Activated CD8-positive, alpha-beta memory T cell treated with anti-CD3 and anti-CD28 coated beads, Interleukin-2, amount 10 ng/mL, durations not matched to agents 7 days and 5 days (primary cell): ENCODE measurements at places on chromosomes 1 and 21. TPM values are rescaled to one million over a fixed set of nuclear protein-coding genes. Genes with fewer than 3 reads are reported as not detected.

DNA sequence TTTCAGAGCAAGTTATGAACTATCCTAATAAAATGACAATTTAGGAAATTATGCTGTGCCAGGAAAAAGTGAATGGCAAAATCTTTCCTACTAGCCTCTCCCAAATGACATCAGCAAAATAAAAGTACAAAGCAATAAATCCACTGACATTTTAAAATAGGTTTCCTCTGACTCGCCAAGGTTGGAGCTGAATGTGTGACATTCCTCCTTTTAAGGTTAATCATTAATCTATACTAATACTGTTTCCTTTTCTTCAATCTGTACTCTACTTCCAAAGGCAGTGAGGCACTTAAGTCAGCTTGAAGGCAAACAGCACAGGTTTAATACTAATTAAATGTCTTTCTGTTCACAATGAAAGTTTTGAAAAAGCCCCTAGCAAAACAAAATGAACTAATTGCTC, 15.7 kb downstream of the RNF19B start:
- H3K27me3 ChIP-seq, result no peaks in the 10 kb centered on the region
- peaks cover 18% of the 10 kb centered on the region for H3K4me1 ChIP-seq
- H3K27ac ChIP-seq, result no peak overlapping the region
- no peak for DNase-seq
- no peak overlapping the region for H3K4me3 ChIP-seq
- H3K36me3 ChIP-seq, result peaks cover 32% of the 10 kb centered on the region

DNA sequence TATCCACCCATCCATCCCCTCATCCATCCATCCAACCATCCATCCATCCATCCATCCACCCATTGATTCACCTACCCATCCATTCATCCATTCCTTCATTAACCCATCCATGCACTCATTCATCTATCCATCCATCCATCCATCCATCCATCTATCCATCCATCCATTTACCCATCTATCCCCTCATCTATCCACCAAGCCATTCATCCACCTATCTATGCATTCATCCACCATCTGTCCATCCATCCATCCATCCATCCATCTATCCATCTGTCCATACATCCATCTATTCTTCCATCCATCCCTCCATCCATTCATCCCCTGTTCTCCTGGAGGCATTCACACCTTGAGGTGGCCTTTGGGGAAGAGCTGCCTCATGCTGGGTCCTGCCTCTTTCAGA, 107.0 kb downstream of the PRDM16 start:
- no peak for DNase-seq
- no peaks in the 10 kb centered on the region for H3K36me3 ChIP-seq

DNA sequence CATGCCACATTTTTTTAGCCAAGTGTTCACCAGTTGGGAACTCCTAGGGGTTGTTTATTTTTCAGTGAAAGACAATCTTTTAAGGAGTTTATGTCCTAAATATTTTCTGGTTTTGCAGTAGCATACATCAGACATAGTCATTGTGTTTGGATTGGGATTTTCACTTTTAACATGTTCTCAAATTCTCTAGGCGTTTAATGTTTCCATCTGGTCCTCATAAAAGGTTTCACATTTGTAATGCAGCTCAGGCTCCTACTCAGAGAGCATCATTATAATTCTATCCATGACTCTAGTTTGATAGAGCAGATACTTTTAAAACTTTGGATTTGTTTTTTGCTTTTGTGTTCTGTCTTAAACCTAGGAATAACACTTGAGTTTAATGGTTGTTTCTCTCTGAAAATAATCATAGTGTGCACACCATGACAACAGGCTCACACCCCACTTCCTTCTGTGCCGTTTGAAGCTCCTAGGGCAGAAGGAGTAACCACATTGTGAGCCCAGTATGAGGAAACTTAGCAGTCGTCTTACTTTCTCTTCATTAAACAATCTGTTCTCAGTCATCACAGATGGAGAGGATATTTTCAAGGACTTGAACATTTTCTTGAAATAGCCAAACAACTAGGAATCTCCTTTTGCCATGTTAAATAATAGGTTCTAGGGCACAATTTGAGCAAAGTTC, 219.6 kb downstream of the PDE4B start:
- no peak for DNase-seq
- H3K27me3 ChIP-seq, result peaks cover 7% of the 10 kb centered on the region
- no peaks in the 10 kb centered on the region for H3K36me3 ChIP-seq
- no peaks in the 10 kb centered on the region for H3K4me1 ChIP-seq
- no peak overlapping the region for H3K27ac ChIP-seq
- H3K4me3 ChIP-seq, result no peak overlapping the region

The RXRG gene
- total RNA-seq, result not detected

GRCh38 chr1:167666416-167666815, 36.4 kb downstream of the RCSD1 start:
- peaks cover 25% of the 10 kb centered on the region for H3K4me1 ChIP-seq
- H3K27ac ChIP-seq, result no peak overlapping the region
- no peak overlapping the region for H3K4me3 ChIP-seq

The OR2L8 gene
- total RNA-seq, result not detected

The CA14 gene
- total RNA-seq, result not detected

The NTPCR gene
- 27.5 TPM for total RNA-seq

The PYGO2 gene
- total RNA-seq, result 44.0 TPM

The LCE1F gene
- total RNA-seq, result not detected

DNA sequence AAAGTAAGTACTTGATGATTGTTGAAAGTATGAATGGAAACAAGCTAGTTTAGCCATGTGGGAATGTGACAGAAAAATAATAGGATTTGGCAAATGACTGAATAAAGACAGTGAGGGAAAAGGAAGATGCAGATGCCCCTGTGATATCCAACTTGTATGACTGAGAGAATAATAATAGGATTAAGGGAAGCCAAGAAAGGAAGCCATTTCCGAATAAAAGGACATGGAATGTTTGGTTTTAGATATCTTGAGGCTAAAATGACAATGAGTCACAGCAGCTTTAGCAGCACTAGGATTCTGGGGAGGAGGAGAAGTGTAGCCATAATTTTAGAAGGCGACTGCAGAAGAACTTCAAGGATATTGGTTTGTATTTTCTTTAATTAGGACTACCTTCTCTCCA, 109.2 kb downstream of the TTLL7 start:
- no peak overlapping the region for H3K4me3 ChIP-seq
- H3K27me3 ChIP-seq, result peaks cover 2% of the 10 kb centered on the region
- no peaks in the 10 kb centered on the region for H3K4me1 ChIP-seq
- no peaks in the 10 kb centered on the region for H3K36me3 ChIP-seq

DNA sequence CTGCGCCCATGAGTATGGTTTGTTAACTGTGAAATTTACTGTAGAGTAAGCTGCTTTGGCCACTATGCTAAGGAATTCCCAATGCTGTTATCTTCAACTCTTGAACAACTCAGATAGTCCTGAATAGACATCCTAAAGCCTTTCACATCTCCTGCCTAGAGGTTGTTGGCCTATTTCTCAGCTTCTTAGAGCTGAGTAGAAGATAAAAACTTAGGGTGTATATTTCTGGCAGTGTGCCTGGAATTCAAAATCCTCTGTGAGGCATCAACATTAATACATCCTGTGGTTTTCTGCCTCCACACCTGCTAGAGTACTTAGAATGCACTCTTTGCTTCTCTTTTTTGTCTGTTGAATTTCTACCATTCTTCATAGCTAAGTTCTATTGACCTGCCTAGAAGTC, 45.8 kb upstream of the RC3H1 start:
- H3K36me3 ChIP-seq, result no peaks in the 10 kb centered on the region
- H3K4me3 ChIP-seq, result no peak overlapping the region
- H3K27me3 ChIP-seq, result peaks cover 7% of the 10 kb centered on the region
- no peak for DNase-seq

DNA sequence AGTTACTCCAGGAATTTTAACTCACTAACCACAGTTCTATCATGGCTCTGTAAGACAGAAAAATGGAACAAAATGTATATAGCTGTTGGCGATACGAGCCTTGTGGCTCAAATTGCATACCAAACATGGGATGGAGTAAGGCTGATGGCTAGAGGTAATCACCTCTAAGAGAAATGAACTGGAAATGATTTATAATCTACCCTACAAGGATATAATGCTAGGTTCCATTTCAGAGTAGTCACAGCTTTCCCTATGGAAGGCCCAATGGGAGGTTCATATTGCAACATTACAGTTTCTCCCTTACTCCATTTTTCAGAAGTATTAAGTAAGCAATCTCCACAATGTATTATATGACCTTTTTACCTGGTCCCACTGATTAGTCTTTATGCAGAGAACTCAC, 61.6 kb downstream of the EDEM3 start:
- no peak for DNase-seq
- H3K4me3 ChIP-seq, result no peak overlapping the region
- H3K36me3 ChIP-seq, result peaks cover 19% of the 10 kb centered on the region
- H3K27me3 ChIP-seq, result no peaks in the 10 kb centered on the region
- H3K4me1 ChIP-seq, result peaks cover 2% of the 10 kb centered on the region

The PRDM2 gene
- total RNA-seq, result 58.5 TPM

GRCh38 chr1:183444243-183444642, 26.1 kb upstream of the NMNAT2 start:
- no peaks in the 10 kb centered on the region for H3K4me1 ChIP-seq
- H3K4me3 ChIP-seq, result no peak overlapping the region
- H3K36me3 ChIP-seq, result no peaks in the 10 kb centered on the region

- no peaks in the 10 kb centered on the region for H3K4me1 ChIP-seq
- no peak for DNase-seq
- no peak overlapping the region for H3K4me3 ChIP-seq
- H3K27ac ChIP-seq, result peak overlapping the region; percentile 22
- peaks cover 77% of the 10 kb centered on the region for H3K27me3 ChIP-seq
These were observed 415.0 kb upstream of the ESRRG start for GRCh38 chr1:217138173-217138765.

The SLC44A5 gene
- total RNA-seq, result 0.23 TPM

DNA sequence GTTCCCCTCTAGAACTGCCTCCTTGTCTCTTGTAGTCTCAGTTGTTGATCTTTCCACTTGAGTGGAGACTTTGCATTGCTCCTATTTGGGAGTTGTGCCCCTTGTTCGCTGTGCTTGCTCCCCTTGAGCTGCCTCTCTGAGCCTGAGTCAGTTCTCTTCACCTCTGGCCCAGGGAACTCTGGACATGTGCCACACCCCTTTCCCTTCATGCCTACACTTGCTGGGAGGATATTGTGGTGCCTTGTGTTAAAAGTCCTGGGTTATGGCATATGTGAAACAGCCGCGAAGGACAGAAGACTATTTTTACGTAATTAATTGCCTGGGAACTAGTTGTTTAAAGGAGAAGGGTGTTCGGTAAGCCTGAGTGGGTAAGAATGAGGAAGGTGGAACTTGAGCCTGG, 32.2 kb upstream of the RPTN start:
- no peak for DNase-seq
- peaks cover 4% of the 10 kb centered on the region for H3K4me1 ChIP-seq
- H3K4me3 ChIP-seq, result no peak overlapping the region

DNA sequence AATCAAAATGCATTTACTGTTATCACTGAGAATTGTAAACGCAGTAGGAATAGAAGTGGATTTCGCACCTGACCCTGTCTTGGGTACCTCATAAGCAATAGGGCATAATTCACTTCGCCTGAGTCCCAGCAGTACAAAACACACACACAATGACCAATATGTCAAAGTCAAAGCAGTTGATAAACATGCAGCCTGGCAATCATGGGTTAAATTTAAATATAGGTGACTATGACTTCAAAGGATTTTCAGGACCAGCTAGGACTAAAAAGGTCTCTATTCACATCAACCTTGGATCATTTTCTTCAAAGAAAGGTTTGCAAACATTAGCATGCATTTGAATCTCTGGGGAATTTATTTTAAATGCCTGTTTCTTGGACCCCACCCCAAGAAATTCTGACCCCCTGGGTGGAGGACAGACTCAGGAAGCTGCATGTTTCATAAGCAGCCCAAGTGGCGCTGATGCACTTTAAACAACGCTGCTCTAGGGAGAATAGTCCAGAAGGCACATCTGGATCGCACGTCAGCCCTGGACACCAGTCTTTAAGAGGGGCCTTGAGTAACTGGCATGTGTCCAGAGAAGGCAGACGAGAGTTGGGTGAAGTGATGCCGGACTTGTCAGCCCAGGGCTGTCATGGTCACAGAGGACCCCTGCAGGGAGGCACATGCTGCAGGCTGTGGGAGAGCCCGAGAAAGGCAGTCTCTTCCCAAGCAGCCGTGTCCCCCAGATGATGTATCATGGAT, 55.7 kb upstream of the EFHD2 start:
- no peak for DNase-seq
- H3K4me3 ChIP-seq, result no peak overlapping the region
- H3K27ac ChIP-seq, result no peak overlapping the region
- H3K27me3 ChIP-seq, result peaks cover 17% of the 10 kb centered on the region

DNA sequence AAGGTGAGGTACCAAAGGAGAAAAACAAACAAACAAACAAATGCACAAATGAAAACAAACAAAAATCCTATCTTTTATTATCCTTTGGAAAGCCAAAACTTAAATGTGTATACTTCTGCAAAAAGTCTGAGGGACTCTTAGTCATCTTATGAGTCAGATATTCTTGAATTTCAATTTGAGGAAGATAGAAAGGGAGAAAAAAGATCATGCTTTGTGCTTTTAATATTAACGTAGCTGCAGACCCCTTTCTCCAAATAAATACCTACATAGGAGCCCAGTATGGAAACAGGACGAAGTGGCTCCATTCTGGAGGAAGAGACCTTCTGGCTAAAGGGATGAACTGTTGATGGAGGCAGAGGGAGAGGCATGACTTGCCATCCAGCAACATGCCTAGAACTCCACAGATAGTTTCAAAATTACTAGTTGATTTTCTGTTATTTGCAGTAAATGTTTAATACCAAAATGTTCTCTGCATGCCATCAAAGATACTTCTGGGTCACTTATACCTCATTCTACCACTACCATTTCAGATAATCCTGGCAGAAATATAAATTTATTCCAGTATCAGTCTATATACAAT, 25.4 kb downstream of the NUP210L start:
- no peaks in the 10 kb centered on the region for H3K27me3 ChIP-seq
- H3K36me3 ChIP-seq, result no peaks in the 10 kb centered on the region
- DNase-seq, result no peak
- H3K27ac ChIP-seq, result no peak overlapping the region
- H3K4me1 ChIP-seq, result peaks cover 8% of the 10 kb centered on the region

GRCh38 chr1:16172964-16173446, 17.1 kb upstream of the EPHA2 start:
- H3K36me3 ChIP-seq, result no peaks in the 10 kb centered on the region
- DNase-seq, result no peak
- peaks cover 7% of the 10 kb centered on the region for H3K4me1 ChIP-seq
- H3K27ac ChIP-seq, result no peak overlapping the region
- no peak overlapping the region for H3K4me3 ChIP-seq

GRCh38 chr1:61474269-61474817, 250.6 kb downstream of the TM2D1 start:
- peaks cover 30% of the 10 kb centered on the region for H3K27me3 ChIP-seq
- no peak for DNase-seq
- H3K4me3 ChIP-seq, result no peak overlapping the region
